Hematopoietic multipotent progenitor cell (in vitro differentiated cells): ENCODE measurements at places on chromosomes 3 and 15. TPM values are rescaled to one million over a fixed set of nuclear protein-coding genes. Genes with fewer than 3 reads are reported as not detected.
A peak's percentile ranks its signal among the peaks of the same experiment; 100 is the strongest.

- no peak for DNase-seq
These were observed 22.3 kb upstream of the ZBTB38 start for GRCh38 chr3:141346007-141346406.

FBXO40 gene
- total RNA-seq, result not detected

- no peak for DNase-seq
These were observed 35.1 kb downstream of the FGF7 start for GRCh38 chr15:49458145-49458544.

DNA sequence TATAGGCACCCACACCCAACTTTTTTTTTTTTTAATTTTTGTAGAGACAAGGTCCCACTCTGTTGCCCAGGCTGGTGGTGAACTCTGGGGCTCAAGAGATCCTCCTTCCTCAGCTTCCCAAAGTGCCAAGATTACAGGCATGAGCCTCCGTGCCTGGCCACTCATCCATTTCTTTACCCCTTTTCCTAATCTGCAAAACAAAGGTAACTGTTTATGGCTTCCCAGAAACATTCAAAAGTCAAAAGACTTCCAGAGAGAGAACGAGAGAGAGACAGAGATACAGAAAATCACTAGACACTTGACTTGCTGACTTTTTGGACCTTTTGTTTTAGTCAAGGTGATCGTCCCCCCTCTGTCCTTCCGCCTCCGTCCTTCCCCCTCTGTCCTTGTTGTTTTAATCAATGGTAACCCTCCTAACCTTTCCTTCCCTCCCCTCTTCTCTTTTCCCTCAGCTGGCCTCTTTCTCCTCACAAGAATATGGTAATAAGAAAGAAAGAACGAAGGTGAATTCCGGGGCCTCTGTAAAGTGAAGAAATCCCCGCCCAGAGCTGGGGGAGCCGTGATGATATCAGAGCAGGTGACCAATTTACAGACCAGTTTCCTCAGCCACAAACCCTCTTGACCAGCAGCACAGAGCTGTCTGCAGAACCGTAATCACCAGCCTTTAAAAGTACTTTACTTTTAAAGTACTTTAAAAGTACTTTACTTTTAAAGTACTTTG, 21.9 kb downstream of the KLHL6 start:
- DNase-seq, result no peak

DNA sequence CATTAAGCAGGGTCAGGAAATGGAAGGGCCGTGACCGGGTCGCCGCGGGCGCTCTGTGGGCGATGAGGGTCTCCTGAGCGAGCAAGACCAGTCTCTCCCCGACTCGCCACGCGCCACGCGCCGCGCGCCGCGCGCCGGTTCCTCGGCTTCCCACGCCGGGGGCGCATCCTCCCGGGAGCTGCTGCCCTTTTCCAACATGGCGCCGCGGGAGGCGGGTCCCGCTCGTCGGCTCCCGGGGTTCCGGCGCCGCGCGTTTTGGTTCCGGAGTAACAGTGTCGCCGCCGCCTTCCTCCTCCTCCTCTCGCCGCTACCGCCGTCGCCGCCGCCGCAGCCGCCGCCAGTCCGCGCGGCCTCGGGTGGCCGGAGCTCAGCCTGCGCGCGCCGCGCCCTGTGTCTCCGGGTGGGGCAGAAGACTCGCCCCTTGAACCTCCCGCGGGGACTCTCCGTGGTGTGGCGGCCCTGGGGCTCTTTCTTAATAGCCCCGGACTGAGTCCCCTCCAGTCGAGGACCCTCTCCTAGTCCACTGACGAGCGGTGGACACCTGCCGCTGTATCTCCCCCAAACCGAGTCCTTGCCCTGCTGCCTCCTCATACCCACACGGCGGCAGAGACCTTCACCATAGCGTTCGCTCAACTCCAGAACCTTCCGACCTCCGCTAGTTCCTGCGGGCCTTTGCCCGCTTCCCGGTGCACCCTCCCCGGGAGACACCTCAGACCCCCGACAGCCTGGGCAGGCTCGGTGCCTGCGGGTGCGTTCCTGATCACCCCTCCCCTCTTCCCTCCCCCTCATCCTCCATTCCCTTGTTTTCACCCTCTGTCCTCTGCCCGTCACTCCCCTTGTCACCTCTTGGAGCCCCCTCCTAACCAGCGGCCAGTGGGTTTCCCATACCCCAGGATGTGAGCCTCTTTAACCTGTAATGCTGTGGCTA, at the start of gene MAP2K5:
Gene MAP2K5 (plus strand): TSS at position 284 of the 928 bp plus-strand sequence. CDS start 633 bp downstream, at position 917.
- peak; percentile 69 for DNase-seq

- DNase-seq, result no peak
These were observed 94.2 kb downstream of the CBLB start for GRCh38 chr3:105774444-105775180.

DNA sequence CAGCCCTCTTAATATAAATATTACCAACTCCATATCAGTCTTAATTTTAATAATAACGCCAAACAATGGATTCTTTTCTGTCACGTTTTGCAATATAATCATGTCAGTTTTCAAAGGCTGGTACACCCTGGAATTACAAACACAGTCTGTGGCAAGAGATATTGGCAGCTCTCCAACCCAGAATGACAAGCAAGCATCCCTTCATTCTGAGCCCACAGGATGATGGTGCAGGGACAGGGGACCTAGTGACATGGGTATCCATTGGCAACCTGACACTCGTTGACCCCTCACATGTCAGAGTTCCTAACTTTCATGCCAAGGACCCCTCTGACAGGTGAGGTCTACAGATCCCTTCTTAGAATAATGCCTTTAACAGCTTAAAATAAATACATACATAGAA, 154.5 kb upstream of the TSC22D2 start:
- DNase-seq, result peak; percentile 43

ZBTB47 gene
- total RNA-seq, result 5.9 TPM

GRCh38 chr3:158279609-158280008, 169.7 kb downstream of the RSRC1 start:
- no peak for DNase-seq

PAQR5 gene
- total RNA-seq, result 0.27 TPM

- no peak for DNase-seq
These were observed 346.6 kb upstream of the DCBLD2 start for GRCh38 chr3:99248130-99248529.

MYRIP gene
- under 0.01 TPM for total RNA-seq

DNA sequence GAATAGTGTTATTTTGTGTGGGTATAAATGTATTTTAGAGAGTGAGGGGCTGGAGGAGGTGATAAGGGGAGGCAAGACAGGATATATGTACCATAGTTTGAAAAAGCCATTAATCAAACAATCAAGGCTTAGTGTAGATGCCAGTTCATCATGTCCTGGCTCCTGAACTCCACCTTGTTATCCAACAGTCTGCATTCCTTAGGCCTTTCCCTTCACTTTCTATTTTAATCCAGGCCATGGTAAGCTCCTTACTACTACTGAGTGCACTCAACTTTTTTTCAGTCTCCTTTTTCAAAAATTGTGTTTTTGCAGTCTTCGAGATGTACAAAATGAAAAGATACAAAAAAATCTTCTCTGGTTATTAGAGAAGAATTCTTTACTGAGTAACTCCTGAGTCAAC, 700.5 kb upstream of the NAALADL2 start:
- no peak for DNase-seq

DNA sequence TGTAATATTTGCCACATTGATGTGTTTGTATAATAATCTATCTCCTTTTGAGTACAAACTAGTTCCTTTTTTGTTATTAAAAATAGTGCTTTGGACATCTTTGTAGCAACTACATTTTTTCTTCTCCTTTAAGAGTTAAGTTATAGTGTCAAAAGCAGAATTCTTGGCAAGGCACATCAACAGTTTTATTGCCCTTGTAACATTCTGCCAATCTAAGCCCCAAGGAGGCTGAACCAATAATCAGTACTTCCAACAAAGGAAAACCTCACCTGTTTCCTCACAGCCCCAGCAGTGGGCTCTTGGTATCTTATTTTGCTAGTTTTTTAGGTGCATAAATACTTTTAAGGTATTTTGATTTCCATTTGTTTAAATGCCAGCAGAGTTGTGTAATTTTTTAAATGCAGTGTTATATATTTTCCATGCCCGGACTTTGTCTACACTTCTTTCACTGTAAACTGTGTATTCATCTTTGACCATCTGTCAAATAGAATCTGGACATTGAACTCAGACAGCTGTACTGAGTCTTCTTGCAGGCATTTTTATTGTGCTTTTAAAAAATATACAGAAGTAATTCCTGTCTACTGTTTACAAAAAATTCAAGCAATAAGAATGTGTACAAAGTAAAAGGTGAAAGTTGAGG, 101.0 kb downstream of the MYLK start:
- DNase-seq, result no peak

DNA sequence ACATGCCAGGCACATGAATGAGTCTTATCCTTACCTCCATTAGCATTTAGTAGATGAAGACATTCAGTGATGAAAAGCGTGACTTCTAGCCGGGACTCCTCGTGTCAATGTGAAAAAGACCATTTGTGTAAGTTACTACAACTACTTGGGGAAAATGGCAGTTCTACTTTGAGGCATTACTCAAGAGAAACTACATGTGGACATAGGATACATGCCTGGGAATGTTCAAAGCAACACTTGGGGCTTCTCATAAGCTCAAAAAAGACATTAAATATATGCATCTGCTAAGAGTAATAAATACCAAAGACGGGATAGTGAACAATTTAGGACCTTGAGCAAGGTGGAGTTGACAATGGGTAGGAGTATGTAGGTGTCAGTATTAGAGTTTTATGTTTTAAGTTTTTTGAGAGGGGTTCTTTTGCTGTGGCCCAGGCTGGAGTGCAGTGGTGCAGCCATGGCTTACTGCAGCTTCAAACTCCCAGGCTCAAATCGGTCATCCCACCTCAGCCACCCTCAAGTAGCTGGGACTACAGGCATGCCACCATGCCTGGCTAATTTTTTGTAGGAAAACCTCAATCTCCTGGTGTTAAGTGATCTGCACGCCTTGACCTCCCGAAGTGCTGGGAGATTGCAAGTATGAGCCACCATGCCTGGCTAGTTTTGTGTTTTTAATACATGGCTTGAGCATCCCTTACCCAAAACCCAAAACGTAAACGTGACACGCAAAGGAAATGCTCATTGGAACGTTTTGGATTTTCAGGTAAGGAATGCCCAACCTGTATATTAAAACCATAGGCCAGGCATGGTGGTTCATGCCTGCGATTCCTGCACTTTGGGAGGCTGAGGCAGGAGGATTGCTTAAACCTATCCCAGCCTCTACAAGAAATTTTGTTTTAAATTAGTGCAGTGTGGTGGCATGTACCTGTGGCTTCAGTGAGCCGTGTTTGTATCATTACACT, 3.9 kb downstream of the RPLP1 start:
- DNase-seq, result no peak

- no peak for DNase-seq
These were observed 86.2 kb downstream of the FBN1 start for GRCh38 chr15:48559285-48559684.

DNA sequence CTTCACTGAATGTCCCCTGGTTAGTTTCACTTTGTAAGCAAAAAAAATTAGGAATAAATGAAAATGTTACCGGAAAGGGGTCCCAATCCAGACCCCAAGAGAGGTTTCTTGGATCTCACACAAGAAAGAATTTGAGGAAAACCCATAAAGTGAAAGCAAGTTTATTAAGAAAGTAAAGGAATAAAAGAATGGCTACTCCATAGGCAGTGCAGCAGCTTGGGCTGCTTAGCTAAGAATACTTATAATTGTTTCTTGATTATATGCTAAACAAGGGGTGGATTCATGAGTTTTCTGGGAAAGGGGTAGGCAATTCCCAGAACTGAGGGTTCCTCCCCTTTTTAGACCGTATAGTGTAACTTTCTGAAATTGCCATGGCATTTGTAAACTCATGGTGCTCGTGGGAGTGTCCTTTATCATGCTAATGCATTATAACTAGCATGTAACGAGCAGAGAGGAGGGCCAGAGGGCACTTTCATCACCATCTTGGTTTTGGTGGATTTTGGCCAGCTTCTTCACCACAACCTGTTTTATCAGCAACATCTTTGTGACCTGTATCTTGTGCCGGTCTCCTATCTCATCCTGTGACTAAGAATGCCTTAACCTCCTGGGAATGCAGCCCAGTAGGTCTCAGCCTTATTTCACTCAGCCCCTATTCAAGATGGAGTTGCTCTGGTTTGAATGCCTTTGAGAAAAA, 41.0 kb upstream of the CMSS1 start:
- no peak for DNase-seq

PLA2G4E gene
- not detected for total RNA-seq

GRCh38 chr3:156630081-156630772, 44.2 kb upstream of the TIPARP start:
- DNase-seq, result no peak

DNA sequence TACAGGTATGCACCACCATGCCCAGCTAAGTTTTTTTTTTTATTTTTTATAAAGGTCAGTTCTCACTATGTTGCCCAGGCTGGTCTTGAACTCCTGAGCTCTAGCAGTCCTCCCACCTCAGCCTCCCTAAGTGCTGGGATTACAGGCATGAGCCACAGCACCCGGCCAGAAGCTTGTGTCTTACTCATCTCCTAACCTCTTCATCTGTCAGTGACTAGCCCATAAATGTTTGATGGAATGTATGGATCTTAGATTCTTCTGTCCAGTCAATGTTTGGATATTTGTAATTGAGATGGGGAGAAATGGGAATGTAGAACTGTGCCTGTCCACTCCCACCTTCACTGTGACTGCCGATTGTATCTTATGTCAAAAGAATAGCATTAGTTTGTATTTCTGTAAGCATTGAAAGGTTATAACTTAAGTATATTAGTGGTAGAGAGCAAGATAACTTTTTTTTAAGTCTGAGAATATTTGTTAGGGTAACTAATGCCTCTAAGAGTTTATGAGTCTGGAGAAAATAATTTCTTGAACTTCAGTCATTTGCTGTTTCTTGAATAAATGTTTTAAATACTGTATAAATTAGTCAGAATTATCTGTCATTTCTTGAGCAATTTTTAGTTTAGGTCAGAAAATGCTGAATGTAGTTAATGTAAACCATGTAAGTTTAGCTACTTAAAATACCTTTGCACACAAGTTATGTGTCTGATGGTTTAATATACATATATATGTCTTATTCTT, 215.3 kb upstream of the CGNL1 start:
- DNase-seq, result no peak

PIGZ gene
- total RNA-seq, result 5.4 TPM

DNA sequence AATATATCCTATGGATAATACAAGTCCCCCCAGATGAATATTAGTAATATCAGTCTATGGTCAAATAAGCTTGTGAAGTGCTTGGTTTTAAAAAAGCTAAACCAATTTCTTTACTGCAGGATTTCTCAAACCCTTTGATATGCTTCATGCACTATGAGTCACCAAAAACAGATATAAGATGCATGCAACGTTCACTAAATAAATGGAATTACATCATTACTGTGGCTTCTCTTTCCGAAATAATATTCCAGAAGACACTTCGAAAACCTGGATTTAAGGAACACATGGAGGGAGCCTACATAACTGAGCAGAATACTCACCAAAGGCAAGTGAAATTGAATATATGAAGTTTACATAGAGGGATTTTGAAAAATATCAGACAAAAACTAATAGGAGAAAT, 126.3 kb upstream of the ABI3BP start:
- no peak for DNase-seq
